ENCODE measurements at places on chromosomes 11 and 22.

- no peak for DNase-seq
Measured at GRCh38 chr11:87954476-87954875, 220.8 kb downstream of the RAB38 start.

GRCh38 chr11:64619811-64620380 lies 28.9 kb downstream of the SLC22A12 start:
- DNase-seq = no peak

DNA sequence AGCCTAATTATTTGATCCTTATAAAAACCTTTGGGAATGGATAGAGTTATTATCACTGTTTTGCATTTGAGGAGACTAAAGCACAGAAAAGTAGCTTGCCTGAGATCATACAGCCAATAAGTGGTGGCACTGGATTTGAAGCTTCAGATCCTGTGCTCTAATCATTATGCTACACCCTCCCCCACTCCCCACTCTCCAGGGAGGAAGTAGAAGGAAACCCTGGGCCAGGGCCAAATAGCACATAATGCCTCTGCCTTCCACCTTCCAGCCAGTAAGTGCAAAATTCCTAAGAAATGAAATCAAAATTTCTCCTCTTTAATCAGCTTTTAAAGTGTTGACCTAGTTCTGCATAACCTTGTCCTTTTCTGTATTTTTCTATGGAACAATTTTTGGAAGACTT lies 61.6 kb downstream of the SIK2 start:
- no peak for DNase-seq

DNA sequence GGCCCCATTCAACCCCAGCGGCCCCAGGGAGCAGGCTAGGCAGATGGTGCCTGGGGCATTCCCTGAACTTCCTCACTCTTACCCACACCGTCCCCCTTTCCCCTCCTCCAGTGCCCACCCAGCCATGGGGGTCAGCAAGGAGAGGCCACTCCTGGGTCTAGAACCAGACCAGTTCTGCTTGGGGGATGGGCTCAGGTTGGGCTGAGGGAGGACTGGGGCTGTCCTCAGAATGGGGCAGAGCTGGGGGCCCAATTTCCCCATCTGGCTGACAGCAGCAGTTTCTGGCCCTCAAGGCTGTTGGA lies 12.4 kb downstream of the SCYL1 start:
- DNase-seq = no peak

- no peak for DNase-seq
Measured at GRCh38 chr22:37979782-37980181, 4.6 kb downstream of the SOX10 start.

DNA sequence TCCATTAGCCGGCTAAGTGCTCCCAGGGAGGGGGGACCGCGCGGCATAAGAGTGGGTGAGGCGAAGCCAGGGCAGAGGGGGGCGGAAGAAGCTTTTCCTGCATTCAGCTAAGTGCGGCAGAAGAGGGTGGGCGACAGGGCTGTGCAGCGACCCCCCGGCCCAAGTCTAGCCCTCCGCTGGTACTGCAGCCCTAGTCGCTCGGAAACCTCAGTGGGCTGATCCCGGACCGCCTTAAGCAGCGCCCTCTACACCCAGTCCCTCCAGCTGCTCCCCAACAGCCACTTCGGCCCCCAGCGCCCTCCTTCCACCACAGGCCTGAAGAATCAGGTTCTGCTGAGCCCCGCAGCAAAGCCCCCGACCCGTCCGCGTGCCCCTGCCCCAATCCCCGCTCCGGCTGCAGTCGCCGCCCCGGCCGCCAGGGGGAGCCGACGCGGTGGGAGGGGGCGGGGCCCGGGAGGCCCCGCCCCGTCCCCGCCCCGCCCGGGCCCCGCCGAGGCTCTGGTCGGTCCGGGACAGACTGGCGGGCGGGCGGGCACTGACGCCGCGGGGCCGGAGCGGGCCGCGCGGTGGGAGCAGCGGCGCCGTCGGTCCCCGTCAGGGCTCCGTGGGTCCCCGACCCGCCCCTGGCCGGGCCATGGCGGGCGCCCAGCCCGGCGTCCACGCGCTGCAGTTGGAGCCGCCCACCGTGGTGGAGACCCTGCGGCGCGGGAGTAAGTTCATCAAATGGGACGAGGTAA lies at the start of gene PLCB3:
PLCB3 (plus strand) TSS at position 515 of the 737 bp plus-strand sequence; CDS start at position 635, 120 bp downstream.
- peak; percentile 47 for DNase-seq

- DNase-seq = no peak
Measured at GRCh38 chr11:68845351-68846002, 3.8 kb upstream of the CPT1A start.

GRCh38 chr11:289398-289711 lies 429 bp downstream of the PGGHG start:
- DNase-seq = peak; percentile 83

DNA sequence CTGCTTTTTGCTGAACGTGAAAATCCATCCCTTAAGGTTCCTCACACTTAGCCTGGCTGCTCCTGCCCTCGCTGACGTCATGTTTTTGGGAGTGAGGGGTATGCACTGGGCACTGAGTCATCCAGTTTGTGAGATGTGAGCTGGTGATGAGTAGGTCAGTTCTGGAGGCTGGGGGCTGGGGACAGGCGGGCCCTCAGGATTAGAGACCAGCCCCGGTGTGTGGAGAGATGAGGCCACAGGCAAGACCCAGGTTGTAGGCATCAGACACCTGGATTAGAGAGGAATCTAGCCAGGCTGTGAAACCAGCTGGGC lies 9.2 kb downstream of the KCNC1 start:
- DNase-seq = no peak

- no peak for DNase-seq
Measured at GRCh38 chr11:126407101-126407521, 51.6 kb downstream of the ST3GAL4 start.

GRCh38 chr11:125935618-125936199 lies 10.1 kb upstream of the VSIG10L2 start:
- DNase-seq = no peak

DNA sequence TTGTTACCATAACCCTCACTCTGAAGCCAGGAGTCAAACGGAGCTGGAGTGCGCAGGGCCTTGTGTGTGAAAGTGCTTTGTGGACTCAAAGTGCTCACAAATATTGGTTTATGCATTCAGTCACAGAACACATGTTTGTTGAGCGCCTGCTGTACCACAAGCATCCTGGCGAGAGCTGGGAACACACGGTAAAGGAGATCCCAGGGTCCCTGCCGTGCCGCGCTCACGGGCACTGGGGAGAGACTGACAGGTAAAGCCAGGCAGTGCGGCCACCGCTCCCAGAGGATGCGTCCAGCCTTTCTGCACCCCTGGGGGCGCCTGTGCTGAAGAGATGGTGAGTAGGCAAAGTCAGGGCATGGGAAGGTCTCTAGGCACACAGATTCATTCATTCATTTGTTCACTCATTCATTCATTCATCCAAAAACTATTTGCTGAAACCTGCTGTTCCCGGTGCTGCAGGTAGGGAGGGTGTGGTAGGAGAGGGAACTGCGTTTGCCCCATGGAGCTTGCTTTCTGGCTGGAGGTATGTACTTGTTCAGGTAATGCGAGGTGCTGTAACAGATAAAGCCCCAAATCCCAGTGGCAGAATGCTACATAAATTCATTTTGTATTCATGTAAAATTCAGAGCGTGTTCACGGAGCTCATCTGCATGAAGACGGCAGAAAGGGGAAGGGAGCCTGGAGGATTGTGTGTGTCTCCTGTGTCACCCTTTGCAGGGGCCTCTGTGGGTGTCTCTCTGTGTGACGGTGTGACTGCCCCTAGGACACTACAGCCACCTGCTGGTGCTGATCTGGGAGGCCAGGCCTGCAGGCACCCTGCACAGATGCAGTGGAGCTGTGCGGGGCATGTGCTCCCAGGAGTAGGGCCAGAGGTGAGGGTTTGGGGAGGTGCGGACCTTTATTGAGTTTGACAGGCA lies 167.0 kb upstream of the B3GAT1 start:
- DNase-seq = no peak

DNA sequence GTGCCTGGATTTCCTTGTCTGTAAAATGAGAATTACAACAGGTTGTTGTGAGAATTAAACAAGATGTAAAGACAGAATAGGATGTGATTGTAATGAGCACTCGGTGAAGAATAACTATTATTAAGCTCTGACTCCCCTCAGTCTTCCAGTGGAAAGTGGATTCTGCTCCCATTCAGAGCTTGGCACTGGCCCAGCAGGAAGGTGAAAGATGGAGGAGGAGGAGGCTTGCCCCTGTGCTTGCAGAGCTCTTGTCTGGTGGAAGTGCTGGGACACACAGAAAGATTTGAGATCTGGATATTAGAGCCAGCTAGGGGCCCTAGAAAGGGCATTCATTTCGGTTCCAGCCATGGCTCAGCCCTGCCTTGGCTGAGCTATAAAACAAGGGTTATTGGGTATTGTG lies 28.2 kb downstream of the PHLDB1 start:
- DNase-seq = no peak

DNA sequence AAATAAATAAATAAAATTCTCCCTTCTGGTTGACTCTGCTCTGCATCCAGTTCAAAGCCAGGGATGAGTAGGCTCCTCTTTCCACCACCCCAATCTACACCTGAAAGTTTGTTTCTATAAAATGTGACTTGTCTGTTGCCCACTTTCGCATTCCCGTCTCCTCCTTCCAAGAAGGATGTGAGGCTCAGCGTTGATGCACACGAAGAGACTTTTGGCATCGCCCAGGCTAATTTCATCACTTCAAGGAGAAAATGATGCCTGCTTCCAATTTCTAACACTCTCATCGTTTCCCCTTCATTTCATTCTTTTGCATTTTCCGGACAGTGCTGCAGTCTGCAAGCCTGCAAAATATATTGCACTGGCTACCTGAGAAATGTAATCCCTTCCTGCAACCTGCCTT lies 3.9 kb downstream of the MPPED1 start:
- DNase-seq = no peak

GRCh38 chr22:24592058-24592850 lies 619 bp downstream of the LRRC75B start:
- DNase-seq = no peak

DNA sequence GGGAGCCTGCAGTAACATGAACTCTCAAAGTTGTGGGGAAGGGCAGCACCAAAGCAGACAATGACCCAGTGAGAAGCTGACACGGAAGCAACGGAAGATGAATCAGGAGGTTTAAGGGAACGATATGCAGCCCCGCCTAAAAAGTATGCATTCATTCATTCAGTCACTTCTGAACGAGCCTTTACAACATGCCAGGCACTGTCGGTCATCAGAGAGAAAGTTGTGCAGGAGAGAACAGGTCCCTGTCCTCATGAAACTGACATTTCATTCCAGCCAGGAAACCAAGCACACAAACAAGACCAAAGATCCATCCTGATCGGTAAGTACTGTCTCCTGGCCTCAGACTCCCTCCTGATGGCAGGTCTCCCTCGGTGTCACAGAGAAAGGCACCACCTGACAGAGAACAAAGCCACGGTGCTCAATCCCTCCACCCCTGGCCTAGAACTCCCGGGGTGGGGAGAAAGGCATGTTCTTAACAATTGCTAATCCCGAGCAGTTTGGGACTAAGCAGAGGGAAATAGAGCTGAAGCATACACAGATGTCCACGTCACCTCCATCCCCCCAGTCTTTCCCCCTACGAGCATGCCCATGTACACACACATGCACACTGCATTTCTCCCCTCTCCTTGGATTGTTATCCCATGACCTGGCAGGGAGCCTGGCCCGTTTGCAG lies 49.3 kb downstream of the LRFN4 start:
- DNase-seq = no peak

- DNase-seq = peak; percentile 36
Measured at GRCh38 chr11:13859892-13860291, 102.6 kb upstream of the SPON1 start.

GRCh38 chr11:59801981-59802638 lies 8.5 kb downstream of the MRPL16 start:
- DNase-seq = no peak

- no peak for DNase-seq
Measured at GRCh38 chr11:65448418-65449105, 26.0 kb downstream of the NEAT1 start.

DNA sequence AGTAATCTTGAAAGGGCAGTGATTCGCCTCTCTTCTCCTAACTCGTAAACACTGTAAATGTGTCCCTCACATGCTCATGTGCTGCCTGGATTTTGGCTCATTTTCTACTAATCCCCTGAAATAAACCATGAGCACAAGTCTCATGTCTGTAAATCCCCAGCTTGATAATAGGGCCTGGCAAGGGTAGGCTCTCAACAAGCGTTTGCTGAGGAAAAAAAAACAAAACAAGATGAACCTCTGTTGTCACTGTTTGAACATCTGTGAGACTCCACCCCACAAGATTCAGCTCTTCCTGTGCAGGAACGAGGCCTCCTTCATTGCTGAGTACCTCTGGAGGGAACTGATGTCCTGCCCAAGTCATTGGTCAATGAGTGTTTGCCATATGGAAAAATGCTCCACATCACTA lies 4.5 kb upstream of the CYB5R2 start:
- DNase-seq = no peak

GRCh38 chr11:100203789-100204188 lies 483.3 kb upstream of the ARHGAP42 start:
- no peak for DNase-seq

GRCh38 chr22:22207845-22208564 lies 36.6 kb upstream of the VPREB1 start:
- DNase-seq = peak; percentile 65

DNA sequence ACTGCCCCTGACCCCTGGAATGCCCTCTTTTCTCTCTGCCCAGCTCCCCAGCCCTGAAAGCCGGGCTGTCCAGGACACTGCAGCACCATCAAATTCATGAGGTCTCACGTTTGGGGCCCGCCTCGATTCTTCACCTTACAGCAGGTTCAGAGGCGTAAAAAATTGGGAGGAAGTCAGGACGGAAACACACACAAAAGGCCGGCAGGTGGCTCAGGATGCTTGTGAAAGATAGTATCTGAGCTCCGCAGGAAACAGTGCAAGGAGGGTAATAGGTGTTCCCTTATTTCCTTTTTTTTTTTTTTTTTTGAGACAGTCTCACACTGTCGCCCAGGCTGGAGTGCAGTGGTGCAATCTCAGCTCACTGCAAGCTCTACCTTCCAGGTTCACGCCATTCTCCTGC lies 4.1 kb downstream of the RFPL2 start:
- no peak for DNase-seq

DNA sequence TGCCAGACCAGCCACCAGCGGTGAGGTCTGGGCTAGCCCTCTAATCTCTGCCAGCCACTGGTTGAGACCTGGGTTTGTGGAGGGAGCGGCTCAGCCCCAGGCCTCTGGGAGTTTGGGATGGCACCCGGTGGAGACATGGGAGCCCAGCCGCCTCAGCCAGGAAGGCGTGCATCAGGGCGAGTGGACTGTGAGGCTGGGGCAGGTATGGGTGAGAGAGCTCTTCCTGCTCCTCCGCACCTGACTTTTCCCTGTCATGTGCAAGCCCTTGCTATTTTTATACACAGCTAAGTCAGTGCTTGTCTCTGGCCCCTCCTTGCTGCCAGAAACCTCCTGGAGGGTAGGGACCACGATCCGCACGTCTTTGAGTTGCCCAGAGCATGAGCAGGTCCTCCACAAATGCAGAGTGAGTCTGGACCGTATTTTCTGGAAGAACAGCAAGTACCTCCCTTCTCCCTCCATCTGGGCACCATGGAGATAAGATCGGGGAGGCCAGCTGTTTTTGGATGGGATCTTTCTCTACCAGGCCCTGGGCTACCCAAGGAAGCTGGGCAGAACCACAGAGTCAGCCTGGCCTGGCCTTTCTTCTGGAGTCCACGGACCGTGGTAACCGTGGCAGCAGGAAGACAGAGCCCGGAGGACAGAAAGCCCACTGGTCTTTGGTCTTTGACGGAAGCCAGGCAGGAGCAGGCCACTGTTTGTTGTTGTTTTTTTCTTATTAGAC lies 53.3 kb downstream of the IGLL1 start:
- DNase-seq = no peak
